Activated CD8-positive, alpha-beta memory T cell treated with anti-CD3 and anti-CD28 coated beads for 36 hours (primary cell): ENCODE measurements at places on chromosomes 5 and 9. TPM values are rescaled to one million over a fixed set of nuclear protein-coding genes. Genes with fewer than 3 reads are reported as not detected.

Gene FOXD4
- 0.30 TPM for total RNA-seq

Gene SLC4A9
- total RNA-seq, result not detected

Gene IRX2
- total RNA-seq, result not detected

Gene CBY3
- 0.55 TPM for total RNA-seq

Gene CDH18
- not detected for total RNA-seq

Gene CTNND2
- not detected for total RNA-seq

Gene SPINK13
- not detected for total RNA-seq

Gene SLC25A2
- total RNA-seq, result 0.19 TPM

Gene ANKRD31
- 0.65 TPM for total RNA-seq

Gene FGF10
- not detected for total RNA-seq

Gene CATSPER3
- total RNA-seq, result 0.17 TPM

Gene TRAF1
- total RNA-seq, result 261 TPM

Gene CDH6
- total RNA-seq, result not detected

Gene CCDC180
- total RNA-seq, result 0.57 TPM

Gene CLPTM1L
- 112 TPM for total RNA-seq

Gene PDE6A
- total RNA-seq, result not detected

Gene FGD3
- total RNA-seq, result 37.8 TPM

Gene MEIKIN
- total RNA-seq, result not detected

Gene SPATA31C1
- not detected for total RNA-seq

Gene NME5
- total RNA-seq, result not detected

Gene SLC45A2
- total RNA-seq, result 0.27 TPM

Gene SHISAL2B
- not detected for total RNA-seq

Gene CREBRF
- 5.6 TPM for total RNA-seq

Gene MARVELD2
- 0.25 TPM for total RNA-seq

Gene REEP5
- 70.7 TPM for total RNA-seq

Gene FAM151B
- 0.42 TPM for total RNA-seq

Gene CNTNAP3B
- not detected for total RNA-seq
